ENCODE measurements at places on chromosomes 5 and 9. TPM values are rescaled to one million over a fixed set of nuclear protein-coding genes. Genes with fewer than 3 reads are reported as not detected.

MSX2 gene
- total RNA-seq: 0.17 TPM

DNA sequence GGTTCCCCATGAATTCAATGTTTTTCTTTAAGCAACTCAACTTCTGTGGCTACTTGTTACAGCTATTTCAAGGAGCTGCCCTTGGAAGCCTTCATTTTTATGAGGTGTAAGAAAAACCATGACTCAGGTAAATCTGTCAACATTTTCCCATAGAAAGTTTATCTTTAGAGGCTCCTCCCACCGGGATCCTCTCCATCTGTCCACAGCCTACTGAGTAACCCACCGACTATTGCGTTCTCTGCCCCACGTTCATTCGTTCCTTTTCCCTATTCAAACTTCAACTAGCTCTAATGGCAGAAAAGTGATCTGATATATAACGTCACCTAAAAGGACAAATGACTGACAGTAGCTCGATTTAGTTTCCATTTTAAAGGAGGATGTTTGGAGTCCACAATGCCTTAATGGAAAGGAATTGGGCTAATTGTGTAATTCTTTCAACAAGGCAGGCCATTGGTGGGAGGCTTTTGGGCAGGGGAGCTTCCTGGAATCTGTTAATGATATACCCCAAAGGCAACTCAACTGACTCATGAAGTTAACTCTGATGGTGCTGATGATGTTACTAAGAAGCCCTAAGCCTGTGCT is 29.3 kb upstream of the NR3C1 start:
- no peak for DNase-seq

DNA sequence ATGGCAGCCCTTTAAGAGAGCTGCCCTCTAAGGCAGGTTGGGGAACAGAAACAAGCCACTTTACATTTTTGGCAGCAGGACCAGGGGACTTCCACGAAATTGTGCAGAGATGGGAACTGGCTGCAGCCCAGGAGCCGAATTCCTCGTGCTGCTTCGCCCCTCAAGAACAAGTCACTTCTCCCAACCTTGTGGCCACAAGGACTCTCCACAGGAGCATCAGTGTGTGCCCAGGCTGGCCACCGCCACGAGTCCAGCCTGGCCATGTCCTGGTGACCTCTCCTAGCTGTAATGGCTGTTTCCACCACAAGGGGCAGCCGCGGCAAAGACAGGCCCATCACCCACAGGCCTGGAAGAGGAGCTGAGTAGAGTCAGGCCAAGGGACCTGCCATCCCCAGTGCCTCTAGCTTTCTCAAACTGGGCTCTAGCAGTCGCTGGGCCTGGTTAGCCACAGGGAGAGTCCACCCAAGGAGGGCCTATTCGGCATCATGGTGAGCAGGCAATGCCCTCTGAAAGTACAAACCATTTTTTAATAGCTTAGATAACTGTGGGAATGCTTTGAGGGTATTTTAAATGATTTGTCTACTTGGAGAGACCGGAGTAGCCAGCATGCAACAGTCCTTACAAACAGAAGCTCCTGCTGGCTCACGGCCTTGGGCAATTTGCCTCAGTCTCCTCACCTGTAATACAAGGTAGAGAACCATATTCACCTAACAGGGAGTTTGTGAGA is 129.0 kb downstream of the COL23A1 start:
- DNase-seq: peak; percentile 53

GRCh38 chr5:158599157-158599556 is 500.6 kb downstream of the EBF1 start:
- peak; percentile 17 for DNase-seq

- no peak for DNase-seq
Observed at GRCh38 chr9:129775448-129775798, 22.6 kb upstream of the PTGES start.

GRCh38 chr9:3441197-3441816 is 84.5 kb downstream of the RFX3 start:
- peak; percentile 84 for DNase-seq

- DNase-seq: no peak
Observed at GRCh38 chr5:159545156-159545555, 214.9 kb upstream of the IL12B start.

BSPRY gene
- total RNA-seq: not detected

- peak; percentile 50 for DNase-seq
Observed at GRCh38 chr9:79570448-79571308, 1.1 kb upstream of the TLE4 start.

- DNase-seq: no peak
Observed at GRCh38 chr5:168357876-168358275, 66.4 kb downstream of the WWC1 start.

GRCh38 chr5:10479154-10479721 is 37.6 kb downstream of the ROPN1L start:
- DNase-seq: no peak

ZNF622 gene
- 52.8 TPM for total RNA-seq

DNA sequence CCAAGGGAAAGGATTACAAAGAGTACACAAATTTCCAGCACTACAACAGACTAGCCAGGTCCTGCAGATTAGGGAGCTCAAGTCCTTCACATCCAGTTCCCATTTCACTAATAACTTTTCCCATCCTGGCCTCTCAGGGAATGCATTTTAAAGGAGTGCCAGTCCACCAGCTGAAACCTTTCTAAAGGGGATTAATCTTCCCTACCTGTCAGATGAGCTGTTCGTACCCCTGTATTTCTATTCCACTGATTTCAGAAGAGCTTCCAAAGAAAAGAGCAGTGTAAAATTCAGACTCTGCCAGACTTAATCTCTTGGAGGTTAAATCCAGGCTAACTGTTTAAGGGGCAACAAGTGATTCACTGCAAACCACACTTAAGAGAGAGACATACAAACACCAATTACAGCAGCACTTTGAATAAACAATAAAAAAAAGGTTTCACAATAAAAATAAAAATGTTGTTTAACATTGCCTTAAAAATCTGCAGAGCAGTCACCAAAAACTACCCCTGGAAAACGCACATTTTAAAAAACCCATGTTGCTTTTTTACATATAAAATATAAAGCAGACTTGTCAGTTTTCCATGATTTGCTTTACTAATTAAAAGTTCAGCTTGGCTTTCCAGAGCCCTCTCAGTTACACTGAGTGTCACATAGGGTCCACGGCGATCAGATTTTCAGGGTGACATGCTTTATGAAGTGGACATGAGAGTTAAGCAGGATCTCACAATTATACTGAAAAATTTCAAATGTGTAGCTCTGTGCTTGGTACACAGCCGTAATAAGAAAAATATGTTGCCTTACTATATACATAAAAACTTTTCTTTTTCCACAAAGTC is 3.2 kb downstream of the ROR2 start:
- no peak for DNase-seq

KCNMB1 gene
- total RNA-seq: not detected

Measured in dermis blood vessel endothelial cell (primary cell).